Endothelial cell (in vitro differentiated cells): ENCODE measurements at places on chromosomes 11 and 22. TPM values are rescaled to one million over a fixed set of nuclear protein-coding genes. Genes with fewer than 3 reads are reported as not detected.

GRCh38 chr11:18608376-18608775 lies 8.8 kb downstream of the MISFA start:
- H3K27me3 ChIP-seq, result no peaks in the 10 kb centered on the region
- no peaks in the 10 kb centered on the region for H3K4me1 ChIP-seq
- H3K27ac ChIP-seq, result no peak overlapping the region
- H3K36me3 ChIP-seq, result no peaks in the 10 kb centered on the region
- no peak for DNase-seq

GRCh38 chr11:124625504-124626168 lies 3.0 kb downstream of the TBRG1 start:
- peaks cover 40% of the 10 kb centered on the region for H3K36me3 ChIP-seq
- peaks cover 2% of the 10 kb centered on the region for H3K27me3 ChIP-seq
- peak overlapping the region; percentile 89 for H3K4me3 ChIP-seq
- H3K4me1 ChIP-seq, result peaks cover 44% of the 10 kb centered on the region
- H3K27ac ChIP-seq, result peak overlapping the region; percentile 30
- no peak for DNase-seq

- H3K4me3 ChIP-seq, result no peak overlapping the region
- H3K36me3 ChIP-seq, result peaks cover 13% of the 10 kb centered on the region
- no peak overlapping the region for H3K27ac ChIP-seq
Observed at GRCh38 chr22:17012267-17012666, 4.2 kb upstream of the GAB4 start.

DNA sequence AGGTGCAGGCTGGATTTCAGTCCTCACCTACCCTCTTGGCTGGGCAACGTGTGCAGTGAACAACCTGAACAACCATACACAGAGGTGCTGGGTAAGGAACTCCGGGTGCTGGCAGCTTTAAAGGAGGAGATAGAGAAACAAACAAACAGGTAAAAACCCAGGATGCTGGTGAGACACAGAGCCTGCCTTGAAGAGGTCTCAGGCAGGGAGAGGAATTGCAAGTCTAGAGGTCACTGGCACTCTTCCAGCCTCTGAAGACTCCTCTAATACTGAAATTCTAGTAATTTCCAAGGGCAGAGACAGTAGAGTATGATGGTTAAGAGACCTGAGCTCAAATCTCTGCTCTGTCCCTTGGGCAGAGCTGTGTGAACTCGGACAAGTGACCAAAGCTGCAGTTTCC lies 192.5 kb downstream of the CEP164 start:
- no peak for DNase-seq
- no peak overlapping the region for H3K27ac ChIP-seq
- H3K36me3 ChIP-seq, result no peaks in the 10 kb centered on the region
- no peak overlapping the region for H3K4me3 ChIP-seq
- peaks cover 7% of the 10 kb centered on the region for H3K27me3 ChIP-seq

DNA sequence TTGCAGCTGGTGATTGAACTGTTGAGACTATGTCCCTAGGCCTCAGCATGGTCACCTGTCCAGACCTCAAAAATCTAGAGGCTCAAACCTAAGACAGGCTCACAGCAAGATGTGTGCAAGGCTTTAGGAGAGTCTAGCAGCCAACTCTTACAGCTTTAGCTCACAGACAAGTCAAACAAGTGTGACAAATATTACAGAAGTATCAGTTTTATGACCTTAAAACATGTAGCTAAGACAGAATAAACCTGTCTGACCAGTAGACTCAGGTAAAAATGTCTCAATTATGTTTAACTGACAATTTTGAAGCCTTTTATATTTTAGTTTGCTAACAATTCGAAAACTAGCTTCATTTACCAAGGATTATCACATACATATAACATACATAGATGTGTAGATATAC lies 80.0 kb upstream of the HTATIP2 start:
- H3K36me3 ChIP-seq, result no peaks in the 10 kb centered on the region
- no peak overlapping the region for H3K4me3 ChIP-seq
- no peaks in the 10 kb centered on the region for H3K27me3 ChIP-seq
- H3K27ac ChIP-seq, result no peak overlapping the region
- no peak for DNase-seq

- H3K27me3 ChIP-seq, result peaks cover 2% of the 10 kb centered on the region
- peaks cover 17% of the 10 kb centered on the region for H3K36me3 ChIP-seq
- H3K4me1 ChIP-seq, result peaks cover 24% of the 10 kb centered on the region
- H3K4me3 ChIP-seq, result no peak overlapping the region
Observed at GRCh38 chr11:12769834-12770345, 95.7 kb downstream of the TEAD1 start.

- peaks cover 1% of the 10 kb centered on the region for H3K27me3 ChIP-seq
- H3K36me3 ChIP-seq, result no peaks in the 10 kb centered on the region
- H3K4me3 ChIP-seq, result no peak overlapping the region
- DNase-seq, result no peak
- no peak overlapping the region for H3K27ac ChIP-seq
Observed at GRCh38 chr22:19629331-19629719, 85.0 kb upstream of the SEPTIN5 start.

GRCh38 chr11:104625246-104625645 lies 273.0 kb downstream of the CASP12 start:
- no peaks in the 10 kb centered on the region for H3K36me3 ChIP-seq
- H3K27me3 ChIP-seq, result no peaks in the 10 kb centered on the region
- peaks cover 9% of the 10 kb centered on the region for H3K4me1 ChIP-seq
- H3K4me3 ChIP-seq, result no peak overlapping the region
- no peak overlapping the region for H3K27ac ChIP-seq

GRCh38 chr11:62372871-62373270 lies 35.6 kb downstream of the ASRGL1 start:
- no peak overlapping the region for H3K27ac ChIP-seq
- no peaks in the 10 kb centered on the region for H3K36me3 ChIP-seq
- H3K27me3 ChIP-seq, result no peaks in the 10 kb centered on the region
- no peak for DNase-seq

DNA sequence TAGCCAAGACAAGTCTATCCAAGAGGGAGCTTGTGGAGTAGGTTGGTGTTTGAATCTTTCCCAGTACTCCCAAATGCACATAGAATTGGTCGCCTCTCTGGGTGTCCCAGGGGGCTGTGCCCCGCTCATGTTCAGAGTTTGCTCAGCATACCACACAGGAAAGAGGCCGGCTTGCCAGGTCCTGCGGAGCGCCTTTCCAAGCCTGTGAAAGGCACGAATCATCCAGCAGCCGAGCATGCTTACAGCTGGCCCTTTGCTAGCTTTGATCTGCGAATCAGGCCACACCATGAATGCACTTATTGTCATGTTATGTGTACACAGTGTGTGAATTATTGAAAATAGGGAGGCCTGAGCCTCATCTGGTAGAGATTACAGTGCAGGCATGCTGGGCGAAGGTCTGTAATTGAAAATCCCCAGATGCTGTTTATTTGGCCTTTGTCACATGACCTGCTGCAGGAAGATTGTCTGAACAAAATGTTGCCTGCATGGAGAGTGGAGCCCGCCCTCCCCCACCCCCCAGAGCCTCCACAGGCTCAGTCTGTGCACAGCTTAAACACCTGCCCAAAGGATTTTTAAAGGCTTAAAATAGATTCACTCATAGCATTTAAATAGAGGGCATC lies 163.3 kb upstream of the RASSF10 start:
- no peak for DNase-seq
- peaks cover 47% of the 10 kb centered on the region for H3K4me1 ChIP-seq
- peaks cover 6% of the 10 kb centered on the region for H3K27me3 ChIP-seq
- H3K36me3 ChIP-seq, result no peaks in the 10 kb centered on the region

DNA sequence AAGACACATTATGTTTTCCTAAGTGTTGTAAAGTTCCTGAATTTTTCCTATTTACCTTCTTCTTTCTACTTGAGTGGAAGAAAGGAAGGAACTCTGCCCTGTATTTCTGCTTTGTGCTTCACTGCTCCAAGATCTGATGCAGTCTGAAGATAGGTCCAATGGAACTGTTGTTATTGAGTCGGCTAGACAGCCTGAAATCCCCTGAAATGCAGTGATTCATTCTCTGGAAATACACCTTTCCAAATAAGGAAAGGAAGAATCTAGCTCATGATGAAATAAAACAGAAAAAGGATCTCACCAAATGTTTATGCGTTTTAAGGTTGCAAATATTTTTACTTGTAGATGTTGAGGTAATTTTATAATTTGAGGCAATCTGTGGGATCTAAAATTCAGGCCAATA lies 322.8 kb downstream of the GUCY1A2 start:
- H3K27me3 ChIP-seq, result no peaks in the 10 kb centered on the region
- H3K27ac ChIP-seq, result no peak overlapping the region
- DNase-seq, result no peak
- H3K4me3 ChIP-seq, result no peak overlapping the region
- no peaks in the 10 kb centered on the region for H3K4me1 ChIP-seq

DNA sequence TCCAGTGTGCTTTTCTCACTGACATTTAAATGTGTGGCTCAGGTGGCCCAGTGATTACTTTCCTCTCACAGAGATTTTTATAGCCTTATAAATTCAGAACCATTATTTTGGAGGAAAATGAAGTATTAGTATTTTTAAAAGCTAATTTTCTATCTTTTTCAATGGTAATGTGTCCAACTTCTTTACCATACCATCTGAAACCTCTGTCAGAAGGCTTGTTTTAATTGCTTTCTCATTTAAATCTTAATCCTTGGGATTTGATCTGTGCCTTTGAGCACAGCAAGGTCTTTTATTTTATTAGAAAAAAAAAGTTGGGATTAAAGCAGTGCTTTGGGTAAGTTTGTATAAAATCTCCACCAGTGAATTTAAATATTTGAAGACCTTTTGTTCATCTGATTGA lies 452.3 kb upstream of the RAG2 start:
- no peak overlapping the region for H3K4me3 ChIP-seq
- no peaks in the 10 kb centered on the region for H3K36me3 ChIP-seq
- no peak overlapping the region for H3K27ac ChIP-seq
- no peaks in the 10 kb centered on the region for H3K4me1 ChIP-seq

GRCh38 chr11:96149743-96150555 lies 193.0 kb downstream of the MAML2 start:
- peaks cover 6% of the 10 kb centered on the region for H3K4me1 ChIP-seq
- H3K27me3 ChIP-seq, result no peaks in the 10 kb centered on the region
- H3K4me3 ChIP-seq, result no peak overlapping the region
- no peak for DNase-seq
- H3K36me3 ChIP-seq, result no peaks in the 10 kb centered on the region
- no peak overlapping the region for H3K27ac ChIP-seq

DNA sequence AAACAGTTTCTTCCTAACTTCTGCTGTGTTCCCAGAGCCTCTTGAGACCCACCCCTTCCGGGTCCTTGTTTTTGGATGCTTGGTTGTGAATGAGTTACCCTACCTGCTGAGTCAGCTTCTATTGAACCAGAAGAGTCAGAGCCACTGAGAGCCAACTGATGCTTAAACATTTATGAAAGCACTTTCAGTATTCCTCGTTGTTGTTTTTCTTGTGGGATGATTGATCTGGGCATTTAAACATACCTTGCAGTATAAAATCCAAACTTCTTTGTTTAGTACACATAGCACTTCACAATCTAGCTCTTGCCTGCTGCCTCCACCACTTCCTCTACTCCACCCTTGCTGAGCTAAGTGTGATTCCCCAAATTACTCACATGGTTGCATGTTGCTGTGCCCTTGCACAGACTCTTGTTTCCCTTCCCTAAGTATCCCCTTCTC lies 5.5 kb downstream of the PRSS23 start:
- H3K4me1 ChIP-seq, result peaks cover 22% of the 10 kb centered on the region
- peaks cover 1% of the 10 kb centered on the region for H3K27me3 ChIP-seq
- no peak overlapping the region for H3K27ac ChIP-seq
- no peaks in the 10 kb centered on the region for H3K36me3 ChIP-seq
- H3K4me3 ChIP-seq, result no peak overlapping the region

- no peak overlapping the region for H3K27ac ChIP-seq
- H3K27me3 ChIP-seq, result peaks cover 4% of the 10 kb centered on the region
- no peak for DNase-seq
- no peaks in the 10 kb centered on the region for H3K36me3 ChIP-seq
- H3K4me1 ChIP-seq, result no peaks in the 10 kb centered on the region
- no peak overlapping the region for H3K4me3 ChIP-seq
Observed at GRCh38 chr11:76090821-76091220, 115.5 kb downstream of the WNT11 start.

DNA sequence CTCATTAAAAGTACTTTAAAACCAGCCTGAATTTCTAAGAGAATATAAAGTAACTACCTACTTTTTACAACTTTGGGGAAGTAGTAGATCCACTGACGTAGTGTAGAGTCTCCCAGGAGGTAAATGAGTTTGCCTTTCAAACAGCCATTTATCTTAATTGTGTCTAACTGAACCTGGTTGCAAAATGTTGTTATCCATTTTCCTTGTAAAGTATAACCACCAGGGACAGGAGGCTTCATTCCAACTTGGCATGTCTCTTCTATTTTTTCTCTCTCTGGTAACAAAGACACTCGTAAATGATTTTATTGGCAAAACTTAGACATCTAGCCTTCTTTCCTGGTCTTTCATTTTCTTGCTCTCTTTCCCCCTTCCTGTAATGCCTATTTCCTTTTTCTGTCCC lies 36.9 kb downstream of the NXPE1 start:
- H3K27ac ChIP-seq, result no peak overlapping the region
- no peaks in the 10 kb centered on the region for H3K27me3 ChIP-seq
- H3K4me1 ChIP-seq, result peaks cover 5% of the 10 kb centered on the region
- H3K4me3 ChIP-seq, result no peak overlapping the region

DNA sequence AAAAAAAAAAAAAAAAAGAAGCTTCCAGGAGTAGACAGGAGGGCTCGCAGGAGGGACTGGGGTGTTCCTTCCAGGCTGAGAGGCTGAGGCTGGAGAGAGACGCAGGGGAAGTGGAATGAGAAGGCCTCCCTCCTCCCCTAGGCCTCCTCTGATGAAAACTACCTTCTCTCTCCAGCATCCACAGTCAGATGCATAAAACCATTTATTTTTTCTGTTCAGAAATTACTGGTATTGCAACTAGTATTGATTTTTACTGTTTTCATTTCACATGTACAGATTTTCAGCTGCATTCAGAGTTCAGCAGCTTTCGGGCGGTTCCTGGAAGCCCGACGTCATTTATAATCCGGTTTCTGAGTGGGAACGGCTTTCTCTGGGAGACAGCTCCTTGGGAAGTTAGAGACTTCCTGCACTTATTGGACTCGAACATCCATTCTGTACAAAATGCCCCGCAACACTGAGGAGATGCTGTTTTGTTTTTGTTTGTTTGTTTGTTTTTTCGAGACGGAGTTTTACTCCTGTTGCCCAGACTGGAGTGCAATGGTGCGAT lies 6.9 kb upstream of the NFAM1 start:
- peaks cover 30% of the 10 kb centered on the region for H3K4me1 ChIP-seq
- H3K27me3 ChIP-seq, result peaks cover 5% of the 10 kb centered on the region
- peak overlapping the region; percentile 53 for H3K27ac ChIP-seq
- no peak for DNase-seq
- H3K36me3 ChIP-seq, result no peaks in the 10 kb centered on the region

THY1 gene
- total RNA-seq, result 526 TPM

CCDC89 gene
- total RNA-seq, result not detected

MMP3 gene
- total RNA-seq, result not detected

MPEG1 gene
- not detected for total RNA-seq

PLEKHB1 gene
- 16.9 TPM for total RNA-seq

RNF26 gene
- total RNA-seq, result 31.5 TPM
